Upper lobe of left lung (tissue), 6 donors: ENCODE measurements at places on chromosomes 1 and 21. TPM values are rescaled to one million over a fixed set of nuclear protein-coding genes. Genes with fewer than 3 reads are reported as not detected.

DNA sequence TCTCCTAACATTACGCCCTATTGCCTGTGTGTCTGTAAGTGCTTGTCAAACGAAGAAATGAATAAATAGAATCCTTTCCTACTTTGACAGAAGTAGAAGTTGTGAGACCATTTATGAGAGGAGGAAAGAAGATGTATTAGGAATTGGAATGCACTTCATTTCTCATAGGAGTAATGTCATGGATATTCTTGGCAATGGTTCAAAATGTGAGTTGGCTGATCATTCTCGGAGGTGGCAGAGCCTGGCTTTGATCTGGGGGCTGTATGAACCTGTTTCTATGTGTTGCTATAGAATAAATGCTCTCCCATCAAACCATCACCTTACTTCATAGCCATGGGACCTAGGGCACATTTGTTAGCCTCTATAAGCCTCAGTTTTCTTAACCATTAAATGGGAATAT lies 10.1 kb upstream of the SERBP1 start:
- DNase-seq = no peak

GRCh38 chr1:187692799-187693198 lies 864.0 kb downstream of the PLA2G4A start:
- DNase-seq = no peak

GRCh38 chr1:41573785-41574713 lies 89.6 kb upstream of the EDN2 start:
- DNase-seq = no peak

- no peak for DNase-seq
Observed at GRCh38 chr21:30340714-30341573, 3.5 kb upstream of the KRTAP27-1 start.

- DNase-seq = no peak
Observed at GRCh38 chr1:55844322-55844721, 629.2 kb upstream of the USP24 start.

- no peak for DNase-seq
Observed at GRCh38 chr1:170537798-170538503, 6.0 kb downstream of the GORAB start.

- peak; percentile 85 for DNase-seq
Observed at GRCh38 chr1:59292562-59292961, 4.3 kb upstream of the FGGY start.

DNA sequence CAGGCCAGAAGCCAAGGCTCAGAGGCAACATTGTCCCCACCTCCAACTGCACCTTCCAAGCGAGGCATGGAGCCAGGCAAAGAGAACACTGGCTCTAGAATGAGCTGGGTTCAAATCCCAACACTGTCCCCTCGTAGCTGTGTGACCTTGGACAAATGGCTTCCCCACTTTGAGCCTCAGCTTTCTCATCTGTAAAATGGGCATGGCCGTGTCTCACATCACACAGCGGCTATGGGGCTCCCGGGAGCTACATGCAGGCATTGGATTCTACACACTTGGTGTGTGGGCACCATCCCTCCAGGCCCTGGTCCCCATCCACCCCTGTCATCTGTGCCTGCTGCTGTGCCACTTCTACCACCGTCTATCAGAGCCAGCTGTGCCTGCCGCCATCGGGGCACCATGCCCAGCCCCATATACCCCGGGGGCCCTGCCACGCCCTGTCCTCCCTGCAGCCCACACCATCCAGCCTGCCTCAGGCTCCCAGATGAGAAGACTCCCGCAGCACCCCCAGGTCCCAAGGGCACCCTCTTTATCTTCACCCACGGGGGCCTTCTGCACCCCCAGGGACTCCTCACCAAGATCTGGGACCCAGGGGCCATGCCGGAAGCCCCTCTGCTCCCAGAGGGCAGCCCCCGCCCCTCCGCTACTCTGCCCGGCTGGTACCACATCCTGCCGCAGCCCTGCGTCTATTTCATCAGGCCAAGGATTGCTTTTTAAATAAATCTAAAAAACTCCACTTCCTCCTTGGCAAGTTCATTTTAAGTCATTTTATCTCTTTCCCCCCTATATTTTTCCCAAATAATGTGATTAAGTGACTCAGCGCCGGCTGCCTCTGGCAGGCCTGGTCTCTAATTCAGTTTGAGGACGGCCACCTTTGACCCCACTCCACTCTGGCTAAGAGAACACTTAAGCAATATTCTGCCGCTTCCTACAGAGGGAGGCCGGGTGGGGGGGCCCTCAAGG lies 107.8 kb upstream of the TARDBP start:
- DNase-seq = peak; percentile 71

- DNase-seq = no peak
Observed at GRCh38 chr1:230000493-230001184, 66.4 kb upstream of the GALNT2 start.

DNA sequence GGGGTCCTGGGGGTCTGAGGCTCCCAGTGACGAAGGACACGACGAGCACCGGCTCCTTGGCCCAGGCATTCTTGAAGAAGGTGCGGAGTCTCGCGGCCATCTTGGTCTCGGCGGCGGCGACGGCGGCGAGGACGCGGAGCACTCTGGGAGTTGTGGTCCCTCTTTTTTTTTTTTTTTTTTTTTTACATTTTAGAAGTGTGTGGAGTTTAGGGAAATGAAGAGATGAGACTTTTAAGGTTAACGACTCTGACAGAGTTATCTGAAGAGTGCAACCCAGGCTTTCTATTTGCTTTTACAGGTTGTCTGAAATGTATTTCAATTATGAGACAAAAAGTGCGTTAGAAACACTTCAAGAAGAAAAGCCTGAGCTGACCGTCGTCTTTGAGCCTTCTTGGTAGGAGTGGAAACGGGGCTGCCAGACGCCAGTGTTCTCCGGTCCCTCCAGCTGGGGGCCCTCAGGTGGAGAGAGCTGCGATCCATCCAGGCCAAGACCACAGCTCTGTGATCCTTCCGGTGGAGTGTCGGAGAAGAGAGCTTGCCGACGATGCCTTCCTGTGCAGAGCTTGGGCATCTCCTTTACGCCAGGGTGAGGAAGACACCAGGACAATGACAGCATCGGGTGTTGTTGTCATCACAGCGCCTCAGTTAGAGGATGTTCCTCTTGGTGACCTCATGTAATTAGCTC lies 9.7 kb downstream of the OR2B11 start:
- DNase-seq = peak; percentile 93

DNA sequence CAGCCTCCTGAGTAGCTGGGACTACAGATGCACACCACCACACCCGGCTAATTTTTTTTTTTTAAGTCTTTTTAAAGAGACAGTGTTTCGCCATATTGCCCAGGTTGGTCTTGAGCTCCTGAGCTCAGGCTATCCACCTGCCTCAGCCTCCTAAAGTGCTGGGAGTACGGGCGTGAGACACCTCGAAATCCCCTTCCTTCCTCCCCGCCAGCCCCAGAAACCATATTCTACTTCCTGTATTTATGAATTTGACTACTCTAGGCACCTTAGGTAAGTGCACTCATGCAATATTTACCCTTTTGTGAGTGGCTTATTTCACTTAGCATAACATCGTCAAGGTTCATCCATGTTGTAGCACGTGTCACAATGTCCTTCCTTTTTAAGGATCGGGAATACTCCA lies 6.9 kb upstream of the LRP8 start:
- no peak for DNase-seq

DNA sequence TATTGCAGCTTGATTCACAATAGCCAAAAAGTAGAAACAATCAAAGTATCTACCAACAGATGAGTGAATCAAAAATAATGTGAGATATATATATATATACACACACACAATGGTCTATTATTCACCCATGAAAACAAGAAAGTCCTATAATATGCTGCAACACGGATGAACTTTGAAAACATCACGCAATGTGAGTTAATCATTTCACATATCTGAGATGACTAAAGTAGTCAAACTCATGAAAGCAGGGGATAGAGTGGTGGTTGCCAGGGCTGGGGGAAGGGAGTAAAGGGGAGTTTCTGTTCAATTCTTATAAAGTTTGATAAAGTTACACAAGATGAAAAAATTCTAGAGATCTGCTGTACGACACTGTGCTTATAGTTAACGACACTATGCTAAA lies 1234.8 kb downstream of the MRPL39 start:
- DNase-seq = no peak

DNA sequence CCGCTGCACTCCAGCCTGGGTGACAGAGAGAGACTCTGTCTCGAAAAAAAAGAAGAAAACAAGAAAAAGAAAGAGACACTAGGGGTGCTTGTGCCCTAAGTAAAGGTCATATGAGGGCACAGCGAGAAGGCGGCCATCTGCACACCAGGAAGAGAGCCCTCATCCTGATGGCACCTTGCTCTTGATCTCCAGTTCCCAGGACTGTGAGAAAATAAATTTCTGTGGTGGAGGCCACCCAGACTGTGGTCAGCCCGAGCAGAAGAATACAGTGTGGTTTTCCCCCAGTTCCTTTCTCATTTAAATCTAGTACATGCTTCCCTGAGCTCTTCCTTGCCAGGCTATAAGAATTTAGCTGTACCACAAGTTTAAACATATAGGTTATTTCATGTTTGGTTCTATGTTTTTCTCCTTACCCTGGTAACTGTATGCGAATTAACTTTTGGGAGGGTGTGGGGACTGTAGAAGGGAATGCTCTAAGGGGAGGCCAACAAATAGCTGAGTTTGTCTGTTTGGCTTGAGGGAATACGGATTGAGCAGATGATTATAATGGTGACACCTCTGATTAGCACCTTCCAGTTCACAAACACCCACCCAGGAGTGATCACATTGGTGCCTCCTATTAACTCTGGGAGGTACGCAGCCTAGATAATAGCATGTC lies 119.6 kb upstream of the ERRFI1 start:
- DNase-seq = no peak

The C8B gene
- 0.98 TPM for total RNA-seq

The GPR61 gene
- not detected for total RNA-seq

The CASQ1 gene
- total RNA-seq = 0.17 TPM

The OR1C1 gene
- total RNA-seq = not detected

The HES3 gene
- not detected for total RNA-seq

The TNFRSF4 gene
- 0.46 TPM for total RNA-seq

The JUN gene
- 400 TPM for total RNA-seq
